ENCODE measurements at places on chromosomes 7 and 10.

DNA sequence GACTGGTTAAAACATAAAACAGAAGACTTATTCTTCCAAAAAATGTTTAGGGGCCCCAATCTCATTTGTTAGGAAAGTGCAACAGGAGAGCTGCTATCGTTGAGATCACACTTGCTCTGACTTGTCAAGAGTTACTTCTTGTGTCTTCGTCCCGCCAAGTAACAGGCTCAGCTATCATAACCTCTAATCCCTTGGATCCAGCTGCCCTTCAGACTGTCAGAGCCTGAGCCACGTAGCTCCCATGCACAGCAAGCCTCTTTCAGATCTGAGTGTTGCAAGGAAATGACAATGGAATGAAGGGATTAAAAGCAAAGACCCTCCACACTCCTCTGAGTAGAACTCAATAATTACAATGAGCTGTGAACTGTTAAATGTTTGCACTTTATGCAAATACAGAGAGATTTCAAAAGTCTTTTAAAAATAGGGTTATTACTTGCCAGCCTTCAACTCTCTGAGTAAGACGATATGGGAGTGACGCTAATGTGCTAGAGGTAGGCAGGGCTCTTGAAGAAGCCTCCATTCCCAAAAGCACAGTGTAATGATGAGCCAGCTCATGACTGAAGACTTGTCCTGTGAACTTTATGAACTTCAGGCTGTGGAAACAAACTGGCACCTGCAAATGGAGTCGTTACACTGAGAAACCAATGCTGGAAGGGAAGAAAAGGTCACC lies 28.4 kb upstream of the CDK13 start:
- no peak for DNase-seq

GRCh38 chr10:59830601-59831259 lies 75.6 kb downstream of the CCDC6 start:
- peak; percentile 26 for DNase-seq

DNA sequence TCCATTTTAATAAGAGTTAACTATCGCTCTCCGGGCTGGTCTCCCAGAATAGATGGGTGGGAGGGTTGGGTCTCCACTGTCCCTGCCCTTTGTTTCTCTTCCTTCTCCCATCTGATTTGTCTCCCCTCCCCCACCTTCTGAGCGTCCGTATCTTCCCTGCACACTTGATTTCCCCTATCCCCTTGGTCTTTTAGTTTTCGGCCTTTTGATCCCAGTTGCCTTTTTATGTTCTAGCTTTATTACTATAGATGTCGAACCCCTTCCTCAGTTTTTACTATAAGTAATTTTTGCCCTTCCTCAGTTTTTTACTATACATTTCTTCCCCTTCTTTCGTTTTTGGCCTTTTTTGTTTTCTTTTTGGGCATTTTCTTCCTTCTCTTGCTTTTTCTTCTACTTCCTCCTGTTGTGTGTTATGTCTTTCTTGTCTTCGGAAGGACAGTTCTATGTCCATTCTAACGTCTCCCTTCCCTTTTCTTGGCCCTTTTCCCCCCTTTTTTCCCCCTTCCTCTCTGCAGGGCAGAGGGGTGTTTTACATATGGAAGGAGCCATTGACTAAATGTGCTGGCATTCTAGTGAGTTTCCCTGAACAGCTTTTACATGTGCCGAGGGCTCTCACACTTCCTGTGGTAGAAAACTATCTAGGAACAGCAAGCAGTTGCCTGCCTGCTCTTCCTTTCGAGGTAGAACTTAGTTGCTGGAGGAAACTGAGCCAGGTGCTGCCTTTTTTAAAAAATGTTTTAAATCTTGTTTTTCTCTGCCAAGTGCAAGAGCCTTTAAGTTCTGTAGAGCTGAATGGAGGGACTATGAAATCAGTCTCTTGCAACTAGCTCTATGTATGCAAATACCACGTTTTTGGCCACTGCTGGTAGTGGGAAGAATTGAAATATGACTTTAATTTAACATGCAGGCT lies 2.8 kb downstream of the TET1 start:
- no peak for DNase-seq

- DNase-seq = no peak
Measured at GRCh38 chr10:68989317-68989990, 851 bp downstream of the KIFBP start.

Measured in activated T-cell treated with anti-CD3 and anti-CD28 coated beads, Interleukin-2, amount 50 U/mL, for 48 hours (primary cell).